ENCODE measurements at places on chromosomes 1 and 21.

DNA sequence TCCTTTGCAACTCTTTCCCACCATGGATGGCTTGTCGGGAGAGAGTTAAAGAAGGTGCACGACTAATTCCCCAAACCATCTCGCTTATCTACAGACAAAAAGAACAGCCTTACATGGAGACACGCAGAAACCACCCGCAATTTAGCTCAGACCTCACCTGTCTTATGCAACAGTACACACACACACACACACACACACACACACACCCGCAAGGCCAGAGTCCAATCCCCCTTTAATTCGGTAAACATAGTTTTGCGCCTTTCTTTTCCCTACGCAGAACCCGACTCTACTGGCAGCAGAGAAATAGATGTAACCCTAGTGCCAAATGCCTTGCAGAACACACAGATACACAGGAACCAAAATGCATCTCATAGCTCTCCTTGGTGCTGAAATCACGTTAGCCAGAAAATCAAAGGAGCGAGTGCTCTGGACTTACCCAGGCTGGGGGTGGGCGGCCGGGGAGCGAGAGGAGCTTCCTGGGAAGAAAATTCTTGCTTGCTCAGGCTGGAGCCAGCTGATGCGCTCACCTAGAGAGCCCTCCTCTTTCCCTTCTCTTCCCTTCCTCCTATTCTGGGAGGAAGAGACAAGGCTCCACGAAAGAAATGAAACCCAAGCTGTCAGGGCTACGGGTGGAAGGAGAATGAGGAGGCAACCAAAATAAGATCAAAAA, 470 bp downstream of the TNR start:
- no peak for DNase-seq

DNA sequence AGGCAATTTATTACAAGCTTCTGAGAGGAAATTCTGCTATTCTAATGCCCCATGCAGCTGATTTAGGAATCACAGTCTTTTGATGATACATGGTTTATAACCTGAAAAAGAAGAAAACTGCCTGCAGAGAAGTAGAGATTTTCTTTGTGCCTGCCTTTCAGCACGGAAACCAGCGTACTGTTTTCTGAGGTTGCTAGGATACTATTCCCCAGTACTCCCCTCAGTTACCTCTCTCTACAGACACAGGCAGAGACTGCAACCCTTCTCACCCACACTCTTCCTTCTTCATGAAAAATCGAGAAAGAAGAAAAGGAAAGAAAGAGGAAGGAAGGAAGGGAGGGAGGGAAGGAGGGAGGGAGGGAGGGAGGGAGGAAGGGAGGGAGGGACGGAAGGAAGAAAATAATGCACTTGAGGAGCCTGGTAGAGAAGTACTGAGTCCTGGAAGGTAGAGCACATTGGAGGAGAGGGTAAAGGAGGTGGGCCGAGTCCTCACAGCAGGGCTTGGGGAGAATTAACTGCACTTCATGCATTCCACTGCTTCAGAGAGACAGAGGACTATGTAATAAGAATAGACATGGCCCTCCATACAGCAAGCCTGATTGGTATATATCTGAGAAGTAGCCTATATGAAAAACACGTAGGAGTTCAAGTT, 21.9 kb downstream of the RGS2 start:
- no peak for DNase-seq

DNA sequence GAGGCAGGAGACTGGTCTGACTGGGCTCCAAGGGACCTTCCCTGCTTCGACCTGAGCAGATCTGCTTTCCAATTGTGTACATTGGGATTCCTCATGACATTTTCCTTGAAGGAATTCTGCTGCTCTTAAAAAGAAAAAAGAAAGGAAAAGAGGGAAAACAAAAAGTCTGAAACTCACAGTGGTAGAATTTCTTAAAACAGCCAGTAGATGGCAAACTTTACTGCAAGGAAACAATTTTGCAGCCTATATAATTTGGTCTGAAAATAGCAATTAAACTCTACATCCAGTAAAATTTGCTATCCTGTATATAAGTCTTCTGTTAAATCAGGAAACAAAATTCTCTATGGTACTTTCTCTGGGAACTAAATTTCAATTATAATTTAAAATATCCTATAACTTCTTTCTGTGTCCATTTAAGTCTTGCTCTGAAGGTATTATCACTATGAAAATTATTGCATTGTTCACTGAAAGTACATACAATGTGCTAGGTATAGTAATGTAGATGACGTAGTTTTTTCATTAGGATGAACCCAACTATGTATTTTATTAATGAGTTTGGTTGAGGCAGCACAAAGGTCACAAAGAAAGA, 59.8 kb downstream of the CRB1 start:
- DNase-seq = no peak

DNA sequence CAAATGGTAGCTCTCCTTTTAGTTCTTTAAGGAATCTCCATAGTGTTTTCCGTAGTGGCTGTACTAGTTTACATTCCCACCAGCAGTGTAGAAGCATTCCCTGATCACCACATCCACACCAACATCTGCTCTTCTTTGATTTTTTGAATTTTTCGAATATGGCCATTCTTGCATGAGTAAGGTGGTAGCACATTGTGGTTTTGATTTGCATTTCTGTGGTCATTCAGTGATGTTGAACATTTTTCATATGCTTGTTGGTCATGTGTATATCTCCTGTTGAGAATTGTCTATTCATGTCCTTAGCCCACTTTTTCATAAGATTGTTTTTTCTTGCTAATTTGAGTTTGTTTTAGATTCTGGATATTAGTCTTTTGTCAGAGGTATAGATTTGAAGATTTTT, 84.6 kb upstream of the B3GALT2 start:
- no peak for DNase-seq

DNA sequence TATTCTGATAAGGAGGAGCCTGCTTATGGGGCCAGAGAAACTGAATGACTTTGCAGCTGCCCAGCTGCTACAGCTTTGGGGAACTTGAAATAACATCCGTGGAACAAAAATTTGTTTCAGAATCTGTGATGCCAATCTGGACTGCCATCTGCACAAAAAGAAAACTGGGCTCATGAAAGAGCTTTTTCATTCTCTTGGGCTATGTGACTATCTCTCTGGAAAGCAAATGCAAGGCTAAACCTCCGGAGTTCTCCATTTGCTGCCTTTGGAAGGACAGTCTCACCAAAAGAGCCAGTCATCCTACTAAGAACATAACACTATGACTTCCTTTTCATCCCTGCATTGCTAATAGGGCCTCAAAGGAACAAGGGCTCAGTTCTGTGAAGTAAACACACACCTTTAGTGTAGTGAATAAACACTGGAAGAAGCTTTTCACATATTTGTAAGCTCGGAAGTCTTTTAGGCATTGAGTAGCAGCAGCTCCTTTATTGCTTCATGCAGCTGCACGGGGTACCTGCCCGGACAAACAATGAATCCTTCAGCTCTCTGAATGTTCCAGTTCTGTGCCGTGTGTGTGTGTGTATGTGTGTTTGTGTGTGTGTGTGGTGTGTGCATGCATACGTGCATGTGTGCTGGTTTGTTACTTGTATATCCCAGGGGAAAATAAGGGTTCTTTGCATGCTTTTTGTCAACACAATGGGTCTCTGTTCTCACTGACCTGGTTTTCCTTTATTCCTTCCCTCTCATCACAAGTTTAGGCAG, 255.5 kb upstream of the SGIP1 start:
- DNase-seq = no peak

DNA sequence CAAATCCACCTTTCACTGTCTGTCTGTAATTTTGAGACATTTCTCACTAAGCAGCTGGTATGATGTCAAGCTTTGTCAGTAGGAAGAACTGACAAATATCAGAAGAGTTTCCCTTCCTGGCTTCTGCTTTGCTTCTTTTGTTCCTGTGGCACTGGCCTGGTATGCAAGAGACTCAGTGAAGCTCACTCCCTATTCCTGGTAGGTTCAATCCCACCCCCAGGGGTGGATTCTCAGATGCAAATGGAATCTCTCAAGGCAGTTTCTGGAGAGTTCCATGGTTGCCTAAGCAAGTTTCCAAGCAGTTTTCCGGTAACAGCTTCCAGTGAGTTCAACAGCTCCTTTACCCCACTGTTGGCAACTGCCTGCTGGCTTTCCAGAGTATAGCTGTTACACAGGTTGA, 683.4 kb downstream of the PTPRC start:
- DNase-seq = no peak

DNA sequence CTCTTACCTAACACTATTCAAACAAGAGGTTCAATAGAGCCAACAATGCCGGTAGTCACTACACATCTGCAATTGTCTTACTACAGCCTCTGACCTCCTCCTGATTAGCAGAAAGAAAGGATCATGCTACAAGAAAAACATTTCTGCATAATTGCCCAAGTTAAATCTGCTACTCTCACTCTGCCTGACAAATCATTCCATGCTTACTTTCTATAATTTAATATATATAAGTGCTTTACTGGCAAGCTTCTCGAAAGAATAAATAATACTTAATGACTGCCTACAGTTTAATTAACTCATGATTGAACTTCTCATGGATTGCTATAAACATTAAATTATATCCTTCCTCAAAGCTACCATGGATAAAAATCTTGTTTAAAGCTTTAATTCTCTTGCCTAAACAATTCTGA, 156.0 kb downstream of the SLC45A1 start:
- no peak for DNase-seq

DNA sequence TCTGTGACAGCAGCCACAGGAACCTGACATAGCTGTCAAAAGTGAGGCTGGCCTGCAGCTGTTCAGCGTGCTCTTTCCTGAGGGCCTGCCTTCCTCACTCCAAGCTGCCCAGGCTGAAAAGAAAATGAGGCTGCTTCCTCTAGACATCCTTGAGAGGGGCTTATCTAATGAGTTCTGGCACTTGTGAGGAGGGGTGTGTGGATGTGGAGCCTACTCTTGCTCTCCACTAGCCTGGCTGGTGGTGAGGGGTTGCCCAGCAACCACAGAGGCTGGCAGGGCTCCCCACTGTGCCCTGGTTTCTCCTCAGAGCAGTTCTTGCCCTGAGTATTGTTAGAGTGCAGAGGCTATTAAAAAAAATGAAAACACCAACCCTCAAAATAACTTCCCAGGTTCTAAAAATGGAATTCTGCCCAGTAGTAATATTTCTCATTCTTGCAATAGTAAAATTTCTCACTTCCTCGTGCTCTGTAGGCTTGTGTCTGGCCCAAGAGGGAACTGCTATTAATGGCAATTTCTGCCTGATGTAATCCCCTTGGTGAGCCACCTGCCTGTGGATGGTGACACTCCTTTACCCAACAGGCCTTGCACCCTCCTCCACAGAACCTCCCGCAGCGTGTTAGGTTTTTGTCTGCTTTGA, 52.6 kb upstream of the EPS8L3 start:
- DNase-seq = no peak

DNA sequence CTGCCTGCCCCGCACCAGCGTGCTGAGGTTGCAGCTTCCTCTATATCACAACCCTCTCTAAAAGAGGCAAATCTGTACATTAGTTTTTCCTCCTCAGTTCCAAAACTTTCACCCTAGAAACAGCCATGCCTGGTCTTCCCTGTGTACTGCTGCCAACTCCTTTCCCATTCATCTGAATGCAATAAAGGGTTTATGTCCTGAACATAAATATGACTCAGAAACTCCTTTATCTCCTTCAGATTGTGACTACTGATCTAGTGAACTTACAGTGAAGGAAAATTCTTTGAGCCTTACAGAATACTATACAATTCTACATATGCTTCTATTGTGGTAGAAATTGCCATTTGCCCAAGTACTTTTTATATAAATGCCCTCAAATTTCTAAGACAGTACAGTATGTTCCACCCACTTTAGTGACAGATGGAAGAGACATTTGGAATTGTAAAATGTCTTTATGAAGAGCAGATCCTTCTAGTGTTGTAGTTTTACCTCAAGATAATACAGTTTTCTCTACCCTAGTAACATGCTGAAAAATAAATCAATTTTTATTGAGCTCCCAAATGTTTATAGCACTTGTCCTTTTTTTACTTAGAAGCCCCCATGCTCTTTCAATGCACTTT, 345.1 kb upstream of the SNX7 start:
- no peak for DNase-seq

DNA sequence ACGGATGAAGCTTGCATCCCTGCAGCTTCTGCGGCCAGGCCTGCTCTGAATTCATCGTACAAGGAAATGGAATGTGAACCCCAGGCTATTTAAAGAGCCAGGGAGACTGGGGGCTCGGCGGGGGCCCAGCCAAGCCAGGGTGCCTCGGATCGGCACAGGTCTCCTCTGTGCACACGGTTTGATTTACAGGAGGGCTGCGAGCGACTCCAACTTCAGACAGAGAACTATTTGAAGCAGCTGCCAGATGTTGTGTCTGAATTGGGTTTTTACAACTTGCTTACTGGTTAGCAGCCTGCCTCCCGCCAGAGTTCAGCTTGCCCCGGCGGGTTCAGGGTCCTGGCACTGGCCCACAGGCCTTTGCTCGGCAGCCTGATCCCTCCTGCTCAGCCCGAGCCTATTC, 83.2 kb downstream of the SPSB1 start:
- DNase-seq = no peak

GRCh38 chr1:166944186-166944967, 31.0 kb downstream of the ILDR2 start:
- no peak for DNase-seq

DNA sequence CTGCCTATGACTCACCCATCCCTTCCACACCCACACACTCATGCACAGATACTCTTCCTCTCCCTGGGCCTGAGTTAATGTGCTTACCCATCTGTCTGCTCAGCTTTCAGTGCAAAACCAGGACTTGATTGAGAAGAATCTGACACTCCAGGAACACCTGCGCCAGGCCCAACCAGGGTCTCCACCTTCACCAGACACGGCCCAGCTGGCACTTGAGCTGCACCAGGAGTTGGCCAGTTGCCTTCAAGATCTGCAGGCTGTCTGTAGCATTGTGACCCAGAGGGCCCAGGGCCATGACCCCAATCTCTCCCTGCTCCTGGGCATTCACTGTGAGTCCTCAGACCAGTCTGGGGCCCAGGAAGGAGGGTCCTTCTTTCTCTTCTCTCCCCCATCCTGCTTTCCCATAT, 3.5 kb upstream of the SH3BGRL3 start:
- no peak for DNase-seq

- DNase-seq = no peak
Observed at GRCh38 chr1:162983671-162984425, 85.3 kb upstream of the RGS4 start.

DNA sequence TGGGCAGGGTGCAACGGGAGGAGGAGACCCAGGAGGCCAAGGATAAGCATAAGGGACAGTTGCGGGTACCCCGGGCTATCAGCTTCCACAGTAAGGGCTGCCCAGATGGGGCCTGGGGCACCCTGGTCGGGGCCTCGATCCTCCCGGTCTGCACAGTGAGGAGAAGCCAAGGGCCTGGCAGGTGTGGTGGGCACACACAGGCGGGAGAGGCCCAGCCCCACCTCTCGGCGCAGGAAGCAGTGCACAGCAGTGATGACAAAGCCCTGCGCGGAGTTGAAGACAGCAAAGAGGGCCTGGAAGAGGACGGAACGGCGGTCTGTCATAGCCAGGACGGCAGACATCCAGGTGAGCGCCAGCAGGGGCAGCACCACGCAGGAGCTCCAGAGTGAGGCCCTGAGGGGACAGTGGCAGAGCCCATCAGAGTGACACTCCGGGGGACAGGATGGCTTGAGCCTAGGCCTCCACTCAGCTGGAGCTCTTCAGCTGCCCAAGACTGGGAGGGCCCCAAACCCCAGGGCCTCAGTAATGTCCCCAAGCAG, 29.0 kb upstream of the COL16A1 start:
- no peak for DNase-seq
